ENCODE measurements at places on chromosomes 16 and 17.

DNA sequence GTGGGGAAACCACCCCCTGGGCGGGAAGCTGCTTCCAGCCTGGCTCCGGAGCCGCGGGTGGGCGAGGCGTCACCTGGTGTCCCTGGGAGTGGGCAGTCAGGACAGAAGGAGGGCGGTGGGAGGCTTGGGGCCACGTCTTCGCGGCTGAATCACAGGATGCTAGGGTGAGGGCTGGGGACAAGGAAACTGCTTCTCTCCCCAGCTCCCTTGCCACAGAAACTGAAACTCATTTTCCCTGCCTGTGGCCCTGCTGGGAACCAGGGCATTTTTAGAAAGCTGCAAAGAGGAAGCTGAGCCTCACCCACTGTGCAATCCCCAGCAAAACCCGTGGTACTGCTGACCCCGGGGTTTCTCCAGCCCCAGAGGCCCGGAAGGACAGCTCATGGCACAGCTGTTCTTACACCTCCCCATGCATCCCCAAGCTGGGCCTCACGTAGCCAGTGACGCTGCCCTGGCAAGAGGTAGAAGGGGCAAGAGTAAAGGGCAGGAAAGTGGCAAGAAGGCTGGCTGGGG is 8.2 kb downstream of the RHBDF2 start:
- peak; percentile 34 for DNase-seq

- no peak for DNase-seq
Observed at GRCh38 chr17:79786930-79787643, 9.1 kb downstream of the CBX2 start.

DNA sequence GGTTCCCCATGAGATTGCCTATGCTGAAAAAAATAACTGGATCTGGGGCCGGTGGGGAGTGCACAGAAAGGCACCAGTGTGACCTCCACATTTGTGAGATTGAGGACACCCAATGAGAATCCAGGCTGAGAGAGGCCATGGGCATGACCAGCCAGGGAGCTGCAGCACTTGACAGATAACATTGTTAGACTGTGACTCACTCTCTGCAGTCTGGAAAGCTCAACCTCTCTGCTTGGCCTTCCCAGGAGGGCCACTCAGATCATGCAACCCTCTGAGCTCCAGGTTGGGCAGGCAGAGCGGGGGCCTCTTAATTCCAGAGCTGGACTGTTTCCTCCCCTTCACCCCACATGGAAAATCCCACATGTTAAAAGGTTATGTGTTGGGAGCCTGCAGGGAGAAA is 30.1 kb downstream of the FZD2 start:
- DNase-seq, result peak; percentile 95

GRCh38 chr17:28514561-28515002 is 8.4 kb downstream of the FOXN1 start:
- no peak for DNase-seq

GRCh38 chr17:8754890-8755289 is 3.5 kb downstream of the SPDYE4 start:
- no peak for DNase-seq

DNA sequence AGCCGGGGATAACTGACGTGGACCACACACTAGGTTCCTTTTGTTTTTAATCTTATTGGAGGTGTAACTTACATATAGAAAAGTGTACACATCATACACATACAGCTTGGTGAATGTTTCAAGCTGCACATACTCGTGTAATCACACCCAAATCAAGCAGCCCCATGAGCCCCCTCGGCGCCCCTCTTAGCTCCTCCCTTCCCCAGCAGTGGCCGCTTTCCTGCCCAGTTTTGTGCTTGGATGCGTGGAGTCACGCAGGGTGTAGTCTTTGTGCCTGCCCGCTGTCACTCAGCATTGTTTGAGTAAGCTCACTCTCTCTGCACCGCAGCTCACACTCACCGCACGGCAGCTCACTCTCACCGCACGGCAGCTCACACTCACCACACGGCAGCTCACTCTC is 151.7 kb upstream of the CHMP6 start:
- no peak for DNase-seq

DNA sequence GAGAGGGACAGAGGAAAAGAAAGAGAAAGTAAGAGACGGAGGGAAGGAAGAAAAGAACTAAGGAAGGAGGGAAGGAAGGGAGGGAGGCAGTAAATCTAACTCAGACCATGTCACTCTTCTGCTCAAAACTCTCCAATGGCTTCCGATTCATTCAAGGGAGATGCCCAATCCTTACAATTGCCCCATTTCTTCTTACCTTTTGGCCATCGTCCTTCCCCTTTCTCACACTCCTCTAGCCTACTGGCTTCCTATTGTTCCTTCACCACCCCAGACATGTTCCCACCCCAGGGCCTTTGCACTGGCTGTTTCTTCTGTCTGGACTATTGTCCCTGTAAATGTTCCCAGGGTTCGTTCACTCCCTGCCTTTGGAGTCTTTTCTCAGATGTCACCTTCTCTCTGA is 72.3 kb downstream of the TOX3 start:
- no peak for DNase-seq

GRCh38 chr16:79165506-79165905 is 435.0 kb downstream of the MAF start:
- no peak for DNase-seq

- no peak for DNase-seq
Observed at GRCh38 chr17:81664051-81664470, 2.3 kb downstream of the OXLD1 start.

DNA sequence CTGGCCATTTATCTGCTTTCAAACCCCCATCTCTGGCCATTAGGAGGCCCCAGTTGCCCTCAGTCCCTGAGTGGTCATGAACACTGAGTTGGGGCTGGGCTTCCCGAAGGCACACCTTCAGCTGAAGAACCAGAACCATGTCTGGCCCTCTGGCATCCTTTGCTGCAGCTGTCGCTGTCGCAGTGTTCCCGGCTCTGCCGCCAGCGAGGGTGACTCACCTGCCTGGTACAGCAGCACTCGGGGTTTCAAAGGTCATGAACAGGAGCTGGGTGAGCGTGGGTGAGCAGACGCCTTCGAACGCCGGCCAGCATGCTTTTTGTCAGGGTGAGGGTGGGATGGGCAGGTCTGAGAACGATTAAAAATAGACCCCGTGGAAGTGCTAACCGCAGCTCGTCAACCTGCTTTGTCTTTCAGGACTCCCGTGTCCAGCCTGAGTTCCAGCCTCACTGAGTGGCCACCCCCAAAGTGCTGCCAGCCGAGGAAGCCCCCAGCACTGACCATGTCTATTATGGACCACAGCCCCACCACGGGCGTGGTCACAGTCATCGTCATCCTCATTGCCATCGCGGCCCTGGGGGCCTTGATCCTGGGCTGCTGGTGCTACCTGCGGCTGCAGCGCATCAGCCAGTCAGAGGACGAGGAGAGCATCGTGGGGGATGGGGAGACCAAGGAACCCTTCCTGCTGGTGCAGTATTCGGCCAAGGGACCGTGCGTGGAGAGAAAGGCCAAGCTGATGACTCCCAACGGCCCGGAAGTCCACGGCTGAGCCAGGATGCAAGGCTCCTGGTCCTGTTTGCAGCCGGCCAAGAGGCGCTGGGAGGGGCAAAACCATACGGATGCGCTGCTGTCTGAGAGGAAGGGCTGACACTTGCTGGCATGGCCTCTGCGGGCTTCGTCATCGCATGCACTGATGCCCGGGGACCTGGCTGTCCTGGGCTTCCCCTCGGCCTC is 7.6 kb downstream of the SNN start:
- DNase-seq, result no peak

DNA sequence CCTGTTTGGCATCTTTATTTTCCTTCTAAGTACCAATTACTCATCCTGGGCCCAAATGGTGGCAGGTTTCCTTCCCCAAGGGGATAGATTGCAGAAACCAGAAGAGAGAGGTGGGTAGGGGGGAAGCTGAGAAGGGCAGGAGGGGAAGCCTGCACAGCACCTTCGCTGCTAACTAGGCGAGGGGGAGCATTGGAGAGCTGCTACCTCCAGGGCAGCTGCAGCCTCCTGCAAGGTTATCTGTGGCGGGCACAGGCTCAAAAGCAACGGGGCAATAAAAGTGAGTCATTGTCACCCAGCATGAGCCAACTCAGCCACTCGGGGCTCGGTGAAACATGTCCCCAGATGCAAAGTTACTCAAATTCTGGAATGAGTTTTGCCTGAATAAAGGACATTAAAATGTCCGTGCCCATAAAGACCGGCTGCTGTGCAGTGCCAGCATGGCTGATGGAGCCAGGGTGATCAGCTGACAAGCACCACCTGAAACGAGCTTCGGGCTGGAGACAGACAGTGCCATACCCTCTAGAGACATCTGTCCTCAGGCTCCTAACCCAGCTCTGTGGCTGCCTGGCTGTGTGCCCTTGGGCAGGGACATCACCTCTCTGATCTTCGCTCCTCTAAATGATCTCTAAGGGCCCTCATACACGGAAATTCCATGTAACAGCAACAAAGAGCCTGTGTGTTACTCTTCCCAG is 68.1 kb upstream of the GRIN2A start:
- no peak for DNase-seq
